ENCODE measurements at places on chromosomes 13 and 19.

- DNase-seq, result no peak
These were observed 5.5 kb downstream of the LRP3 start for GRCh38 chr19:33199441-33200265.

DNA sequence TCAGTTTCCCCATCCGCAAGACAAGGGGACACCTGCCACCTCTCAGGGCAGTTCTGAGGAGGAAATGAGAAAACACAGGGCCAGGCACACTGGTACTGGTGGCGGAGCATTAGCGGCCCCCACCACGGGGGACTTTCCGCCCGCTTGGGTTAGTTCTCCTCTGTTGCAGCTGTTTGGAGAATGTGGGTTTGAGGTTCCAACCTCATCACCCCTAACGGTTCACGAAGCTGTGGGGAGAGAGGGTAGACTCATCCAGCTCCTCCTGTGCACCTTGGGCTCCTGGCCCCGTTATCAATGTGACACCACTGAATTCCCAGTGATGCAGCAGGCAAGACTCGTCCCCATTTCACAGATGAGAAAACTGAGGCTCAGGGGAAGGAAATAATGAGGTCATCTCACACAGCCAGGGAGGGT is 10.3 kb downstream of the PTPRS start:
- DNase-seq, result no peak

GRCh38 chr13:31674051-31674450 is 65.3 kb upstream of the RXFP2 start:
- no peak for DNase-seq

DNA sequence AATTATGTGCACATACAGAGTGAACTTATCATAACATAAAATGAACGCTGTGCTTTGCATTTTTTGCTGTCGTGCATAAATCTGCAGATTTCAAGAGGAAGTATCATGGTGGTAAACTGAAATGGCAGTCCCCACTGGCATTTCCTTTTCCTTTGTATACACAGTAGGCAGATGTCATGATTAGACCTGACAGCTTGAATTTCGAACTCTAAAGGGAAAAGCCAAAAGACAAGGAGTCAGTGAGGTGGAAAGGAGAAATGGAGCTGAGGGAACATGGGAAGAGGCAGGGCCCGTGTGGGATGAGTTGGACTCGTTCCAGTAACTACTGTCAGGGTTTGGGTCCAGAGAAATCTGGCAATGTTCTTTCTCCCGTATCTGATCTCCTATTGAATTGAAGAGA is 454.1 kb upstream of the SGCG start:
- DNase-seq, result no peak

- no peak for DNase-seq
These were observed 621 bp downstream of the NOVA2 start for GRCh38 chr19:45972947-45973540.

DNA sequence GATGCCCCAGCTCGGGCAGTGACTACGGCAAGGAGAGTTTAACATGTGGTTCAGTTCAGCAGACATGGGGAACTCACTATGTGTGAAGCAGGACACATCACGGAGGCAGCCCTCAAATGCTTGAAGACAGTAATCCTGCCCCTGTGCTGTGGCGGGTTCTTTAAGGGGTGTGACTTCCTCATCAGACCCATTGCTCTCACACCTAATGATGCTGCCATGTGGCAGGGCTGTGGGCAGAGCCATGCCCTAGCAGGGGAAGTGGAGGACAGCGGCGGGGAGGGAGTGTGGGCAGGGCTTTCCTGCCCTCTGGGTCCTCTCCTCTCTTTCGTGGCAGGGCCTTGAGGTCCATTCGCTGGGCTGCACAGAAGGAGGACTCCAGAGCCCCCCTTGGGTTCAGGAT is 131.1 kb upstream of the GJB6 start:
- no peak for DNase-seq

DNA sequence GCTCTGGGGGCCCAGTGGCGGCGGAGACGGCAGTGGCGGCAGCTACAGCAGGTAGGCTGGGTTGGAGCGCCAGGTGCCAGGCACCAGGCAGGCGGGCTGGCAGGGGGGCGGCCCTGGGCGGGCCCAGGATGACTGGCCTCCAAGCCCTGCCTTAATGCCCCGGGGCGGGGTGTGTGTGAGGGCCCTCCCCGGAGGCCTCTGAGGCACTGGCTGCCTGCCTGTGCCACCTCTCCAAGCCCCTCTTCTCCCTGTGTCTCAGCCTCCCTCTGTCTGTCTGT is at the start of gene KLK11:
Gene KLK11, minus strand, starts transcription at position 63 of the 278 bp plus-strand sequence. CDS start 985 bp downstream, outside the sequence.
- no peak for DNase-seq

GRCh38 chr13:76886005-76886291 is 257 bp downstream of the KCTD12 start:
- DNase-seq, result no peak

DNA sequence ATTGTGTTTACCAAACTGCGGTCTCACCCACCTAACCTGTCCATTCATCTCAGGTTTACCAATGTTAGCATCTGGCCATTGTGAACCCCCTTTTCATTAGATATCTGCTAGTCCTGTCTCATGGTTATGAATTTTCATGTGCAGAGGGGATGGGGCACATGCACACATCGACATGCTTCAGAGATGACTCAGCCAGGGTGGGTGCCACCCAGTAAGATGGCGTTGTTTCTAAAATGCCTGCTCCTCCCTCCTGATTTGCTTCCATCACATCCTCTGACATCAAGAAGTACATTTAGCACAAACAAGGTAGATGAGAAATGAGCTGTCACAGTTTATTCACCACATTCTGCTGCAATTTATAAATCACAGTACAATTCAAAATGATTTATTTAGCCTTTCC is 51.3 kb downstream of the GPALPP1 start:
- no peak for DNase-seq

DNA sequence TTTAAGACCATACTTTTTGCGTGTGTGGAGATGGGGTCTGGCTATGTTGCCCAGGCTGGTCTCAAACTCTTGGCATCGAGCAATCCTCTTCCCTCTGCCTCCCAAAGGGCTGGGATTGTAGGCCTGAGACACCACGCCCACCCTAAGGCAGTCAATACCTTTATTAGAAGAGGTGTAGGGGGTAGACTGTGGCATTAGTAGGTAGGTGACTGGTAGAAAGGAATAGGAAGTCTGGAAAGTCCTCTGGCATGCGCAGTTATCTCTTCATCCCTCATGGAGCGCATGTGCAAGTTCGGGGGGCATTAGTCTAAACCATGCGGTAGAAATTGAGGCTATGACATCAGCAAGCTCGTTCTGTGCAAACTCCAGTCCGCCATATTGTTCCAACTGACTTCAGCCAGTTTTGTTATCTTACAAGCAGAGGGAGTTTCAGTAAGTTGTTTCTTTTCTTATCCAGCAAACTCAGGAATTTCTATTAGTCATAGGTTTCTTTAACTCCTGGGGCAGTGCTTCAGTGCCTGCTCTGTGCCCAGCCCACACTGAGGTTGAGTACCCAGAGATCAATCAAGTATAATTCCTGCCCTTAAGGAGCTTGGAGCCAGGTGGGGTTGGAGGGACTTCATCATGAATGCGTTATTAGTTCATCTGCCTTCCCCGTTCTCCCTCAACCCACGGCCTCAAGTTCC is 7.3 kb upstream of the RANBP3 start:
- no peak for DNase-seq

DNA sequence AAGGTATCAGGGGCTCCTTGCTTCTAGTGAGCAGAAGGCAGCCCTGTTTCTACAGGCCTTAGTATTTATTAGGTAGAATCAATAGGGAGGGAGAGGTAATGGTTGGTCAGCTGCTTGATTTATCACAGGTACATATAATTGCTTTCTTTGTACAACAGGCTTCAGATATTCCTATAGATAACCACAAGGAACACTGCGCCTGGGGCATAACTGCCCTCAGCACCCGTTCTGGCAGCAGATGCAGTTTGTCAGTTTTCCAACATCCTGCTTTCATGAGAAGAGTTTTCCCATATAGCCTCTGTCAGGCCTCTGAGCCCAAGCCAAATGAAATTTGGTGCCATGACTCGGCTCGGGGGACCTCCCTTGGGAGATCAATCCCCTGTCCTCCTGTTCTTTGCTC is 12.4 kb upstream of the ZNF486 start:
- DNase-seq, result no peak

- no peak for DNase-seq
These were observed 1110.0 kb upstream of the PCDH20 start for GRCh38 chr13:62525652-62526051.

GRCh38 chr13:96650301-96650886 is 343.9 kb downstream of the OXGR1 start:
- no peak for DNase-seq

GRCh38 chr13:84574851-84575250 is 692.6 kb upstream of the SLITRK1 start:
- DNase-seq, result no peak

- DNase-seq, result no peak
These were observed 2800.4 kb downstream of the PCDH9 start for GRCh38 chr13:64429691-64430090.

- peak; percentile 63 for DNase-seq
These were observed 30.6 kb upstream of the ATP1A3 start for GRCh38 chr19:42024622-42025111.

DNA sequence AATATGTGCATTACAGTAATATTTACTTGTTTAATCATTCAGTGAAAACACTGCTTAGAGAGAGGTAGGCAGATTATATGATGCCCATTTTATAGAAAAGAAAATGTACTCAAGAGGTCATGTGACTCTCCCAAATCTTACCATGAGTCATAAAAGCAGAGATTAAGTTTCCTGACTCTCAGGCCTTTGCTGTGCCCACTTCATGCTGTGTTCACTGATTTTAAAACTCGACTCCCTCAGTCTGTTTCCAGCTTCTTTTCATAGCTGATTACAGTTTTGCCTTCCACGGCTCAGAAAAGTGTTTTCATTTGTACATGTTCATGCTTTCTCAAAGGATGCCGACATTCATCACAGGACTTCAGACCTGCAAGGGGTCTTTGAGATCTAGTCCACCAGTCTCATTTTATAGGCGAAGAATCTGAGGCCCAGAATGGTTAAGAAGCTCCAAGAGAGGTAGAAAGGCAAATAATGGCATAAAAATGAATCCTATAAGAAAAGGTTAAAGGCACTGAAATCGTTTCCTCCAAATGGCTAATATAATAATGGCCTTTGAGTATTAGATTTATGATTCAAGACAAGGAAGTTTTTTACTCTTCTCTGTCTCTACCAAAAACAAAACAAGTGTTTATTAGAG is 9.0 kb upstream of the IPO5 start:
- DNase-seq, result no peak

- DNase-seq, result no peak
These were observed 151.7 kb downstream of the LHFPL6 start for GRCh38 chr13:39451301-39451700.

GRCh38 chr13:44317752-44318151 is 55.9 kb upstream of the SERP2 start:
- no peak for DNase-seq

DNA sequence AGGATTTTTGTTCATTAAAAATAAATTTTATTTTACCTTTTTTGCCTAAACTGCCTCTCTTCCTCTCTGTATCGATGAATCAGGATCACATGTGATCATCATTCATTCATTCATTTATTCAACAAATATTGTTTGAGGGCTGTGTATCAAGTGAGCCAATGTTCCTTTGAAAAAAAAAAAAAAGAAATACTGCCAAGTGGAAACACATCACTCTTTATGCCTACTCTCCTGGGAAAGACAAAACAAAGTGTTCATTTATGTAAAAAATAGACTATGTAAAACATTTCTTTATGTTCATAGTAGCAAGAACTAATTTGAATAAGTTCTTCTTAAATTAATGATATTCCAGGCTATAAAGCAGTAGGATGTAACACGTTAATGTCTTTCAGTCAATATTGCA is 233.1 kb downstream of the POSTN start:
- no peak for DNase-seq

DNA sequence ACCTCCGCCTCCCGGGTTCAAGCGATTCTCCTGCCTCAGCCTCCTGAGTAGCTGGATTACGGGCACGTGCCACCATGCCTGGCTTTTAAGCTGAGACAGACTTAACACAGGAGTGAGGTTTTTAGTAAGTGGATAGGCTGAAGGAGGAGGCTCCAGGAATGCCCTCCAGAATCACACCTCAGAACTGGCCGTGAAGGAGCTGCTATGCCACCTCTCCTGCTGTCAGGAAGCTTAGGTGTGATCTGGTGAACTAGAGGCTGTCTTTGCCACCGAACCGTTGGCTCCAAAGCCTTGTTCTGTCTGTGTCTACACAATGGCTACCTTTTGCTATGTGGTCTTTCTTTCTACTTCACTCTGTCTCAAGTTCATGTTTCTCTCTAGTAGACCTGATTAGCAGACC is 4.2 kb downstream of the PDCD2L start:
- no peak for DNase-seq

DNA sequence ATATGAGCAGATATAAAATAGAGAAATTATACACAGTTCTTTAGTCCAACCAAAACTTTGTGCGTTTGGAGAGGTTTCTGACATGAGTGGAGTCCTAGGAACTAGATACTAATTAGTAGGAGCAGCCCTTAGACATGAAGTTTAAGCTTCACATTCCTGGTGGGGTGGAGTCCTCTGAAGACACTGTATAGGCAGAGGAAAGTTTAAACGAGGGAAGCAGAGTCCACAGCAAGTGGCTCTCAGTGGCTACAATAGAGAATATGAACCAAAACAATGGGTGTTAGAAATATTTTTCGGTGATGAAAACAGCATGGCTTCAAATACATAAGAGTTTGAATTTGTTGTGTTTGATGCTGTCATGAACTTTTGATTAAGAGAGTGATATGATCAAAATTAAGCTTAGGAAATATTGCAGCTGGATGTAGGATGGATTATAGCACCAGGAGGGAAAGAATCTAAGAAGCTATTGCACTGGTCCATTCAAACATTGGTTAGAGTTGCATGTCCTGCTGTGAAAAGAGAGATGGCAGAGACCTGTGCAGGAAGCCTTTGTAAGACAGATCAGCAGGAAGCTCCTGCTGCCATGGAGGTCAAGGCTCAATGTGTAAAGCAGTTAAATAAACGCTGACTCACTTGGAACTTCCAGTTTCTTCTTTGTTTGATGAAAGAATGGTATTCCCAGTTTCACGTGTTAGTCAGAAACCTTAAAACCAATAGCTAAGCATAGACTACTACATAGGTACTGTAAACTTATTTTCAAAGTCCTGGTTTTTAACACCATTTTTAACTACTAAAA is 175.2 kb downstream of the TDRD3 start:
- DNase-seq, result no peak

DNA sequence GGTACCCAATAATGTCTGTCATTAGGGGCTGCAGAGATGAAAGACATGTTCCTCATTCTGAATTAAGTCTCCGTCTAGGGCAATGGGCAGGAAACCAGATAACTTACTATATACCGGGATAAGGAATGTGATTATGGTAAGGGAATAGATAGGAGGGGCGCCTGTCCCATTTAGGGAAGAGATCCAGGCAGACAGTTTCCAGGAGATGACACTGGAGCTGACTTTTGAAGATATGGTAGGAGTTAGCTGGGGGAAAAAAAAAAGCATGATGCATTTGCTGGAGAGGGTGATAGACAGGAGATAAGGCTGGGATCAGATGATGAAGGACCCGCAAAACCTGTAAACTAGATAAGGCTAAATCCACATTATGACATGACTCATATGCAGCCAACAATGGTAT is 340.7 kb downstream of the DCT start:
- DNase-seq, result no peak

- no peak for DNase-seq
These were observed 8.1 kb downstream of the MRPL4 start for GRCh38 chr19:10260141-10260584.

All from islet precursor cell (in vitro differentiated cells).